Stimulated activated CD4-positive, alpha-beta T cell treated with anti-CD3 and anti-CD28 coated beads, Interleukin-1b, Interleukin-23, amount 100 ng/mL, for 1 hour (primary cell): ENCODE measurements at places on chromosomes 2 and 18.

DNA sequence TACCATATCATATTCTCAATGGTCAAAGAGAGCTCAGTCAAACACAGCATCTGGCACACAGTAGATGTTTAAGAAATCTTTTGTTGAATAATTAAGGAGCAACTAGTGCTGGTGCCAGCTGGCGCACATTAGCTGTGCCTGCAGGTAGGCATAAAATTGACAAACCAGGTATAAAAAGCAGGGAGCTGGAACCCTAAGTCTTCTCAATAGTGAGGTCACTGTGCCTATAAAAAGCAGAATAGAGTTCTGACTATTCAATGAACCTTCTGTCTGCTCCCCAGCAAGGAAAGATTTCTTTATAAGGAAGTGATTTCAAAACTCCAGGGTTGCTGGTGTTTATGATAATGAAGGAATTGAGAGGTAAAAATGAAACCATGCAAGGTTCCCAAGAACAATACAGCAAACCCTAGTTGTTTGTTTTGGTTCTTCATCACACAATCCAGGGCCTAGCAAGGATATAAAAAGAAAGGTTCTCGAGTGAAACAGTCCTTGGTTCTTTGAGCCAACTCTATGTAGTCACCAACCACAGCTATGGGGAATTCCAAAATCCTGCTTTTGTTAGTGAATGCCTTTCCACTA, 76.1 kb downstream of the THADA start:
- DNase-seq: no peak

- DNase-seq: no peak
These were observed 462.6 kb upstream of the TMEFF2 start for GRCh38 chr2:192657362-192657761.

GRCh38 chr2:173792741-173793140, 172.4 kb downstream of the SP3 start:
- no peak for DNase-seq

GRCh38 chr2:42001711-42002201, 46.1 kb upstream of the PKDCC start:
- no peak for DNase-seq

DNA sequence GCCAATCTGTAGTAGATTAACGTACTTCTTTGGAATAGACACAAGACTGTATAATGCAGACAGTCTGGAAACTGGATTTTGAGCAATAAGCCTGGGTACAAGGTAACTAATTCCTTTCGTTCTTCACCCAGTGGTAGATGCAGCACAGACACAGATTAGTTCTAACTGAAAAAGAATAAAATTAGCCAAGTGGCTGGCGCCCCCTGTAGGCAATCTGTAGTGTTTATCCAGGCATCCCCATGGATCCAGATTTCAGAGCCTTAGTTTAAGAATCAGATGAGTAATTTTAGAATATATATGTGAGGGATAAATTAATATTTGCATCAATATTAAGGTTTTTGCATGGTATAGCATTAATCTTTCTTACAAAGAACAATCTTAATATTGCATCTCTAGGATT, 563.9 kb downstream of the DCC start:
- no peak for DNase-seq

- DNase-seq: no peak
These were observed 191.7 kb upstream of the HAAO start for GRCh38 chr2:42984081-42984480.

- DNase-seq: no peak
These were observed 110.3 kb downstream of the PXDN start for GRCh38 chr2:1633936-1634587.

DNA sequence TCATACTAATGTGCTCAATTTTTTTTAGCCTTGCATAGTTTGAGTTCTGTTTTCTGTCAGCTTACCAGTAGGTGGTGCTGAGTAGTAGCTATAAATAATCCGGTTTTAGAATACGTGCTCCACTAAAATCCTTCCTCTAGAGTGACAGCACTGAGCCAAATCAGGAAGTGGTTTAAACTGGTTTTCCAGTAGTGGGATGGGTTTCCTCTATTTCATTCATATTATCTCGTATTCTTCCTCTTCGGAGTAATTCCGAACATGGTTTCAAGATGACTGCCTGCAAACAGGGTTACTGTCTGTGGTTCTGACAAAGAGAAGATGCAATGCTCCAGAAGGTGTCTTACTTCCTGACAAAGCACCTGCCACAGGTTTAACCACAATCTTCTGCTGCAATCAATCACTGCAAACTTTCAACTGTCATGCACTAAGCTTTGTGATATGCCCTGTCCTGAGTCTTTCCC, 496.9 kb upstream of the VRK2 start:
- no peak for DNase-seq

GRCh38 chr2:20182241-20182931, 42.5 kb downstream of the SDC1 start:
- no peak for DNase-seq

DNA sequence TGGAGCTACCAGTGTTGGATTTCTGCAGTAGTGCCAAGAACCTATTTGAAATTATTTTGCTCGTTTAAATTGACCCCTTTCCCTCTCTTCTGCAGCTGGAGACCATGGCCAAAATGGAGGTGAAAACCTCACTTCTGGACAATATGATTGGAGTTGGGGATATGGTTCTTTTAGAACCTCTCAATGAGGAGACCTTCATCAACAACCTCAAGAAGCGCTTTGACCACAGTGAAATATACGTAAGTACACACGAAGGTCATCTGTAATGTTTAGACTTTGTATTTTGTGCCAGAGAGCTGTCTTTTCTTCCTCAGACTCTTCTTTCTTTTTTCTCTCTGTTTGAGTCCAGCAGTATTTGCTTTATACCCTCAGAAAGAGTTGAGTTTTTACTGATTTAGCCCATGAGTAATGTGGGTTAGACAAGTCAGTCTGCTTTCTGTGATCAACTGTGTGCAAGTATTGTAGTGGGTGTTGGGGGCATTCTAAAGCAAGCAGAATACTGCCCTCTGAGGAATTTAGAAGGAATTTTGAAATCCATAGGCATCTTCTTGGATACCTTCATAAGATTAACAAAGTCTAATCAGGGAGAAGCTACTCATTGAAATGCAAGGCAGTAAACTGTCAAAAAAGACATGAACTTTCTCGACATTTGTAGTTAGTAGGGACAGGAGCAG, 31.7 kb downstream of the MYO1B start:
- no peak for DNase-seq

GRCh38 chr2:240412211-240412861, 23.1 kb upstream of the GPC1 start:
- no peak for DNase-seq

- DNase-seq: no peak
These were observed 259.6 kb upstream of the THUMPD2 start for GRCh38 chr2:40038646-40039045.

- no peak for DNase-seq
These were observed 1.8 kb downstream of the LANCL1 start for GRCh38 chr2:210474776-210475175.

DNA sequence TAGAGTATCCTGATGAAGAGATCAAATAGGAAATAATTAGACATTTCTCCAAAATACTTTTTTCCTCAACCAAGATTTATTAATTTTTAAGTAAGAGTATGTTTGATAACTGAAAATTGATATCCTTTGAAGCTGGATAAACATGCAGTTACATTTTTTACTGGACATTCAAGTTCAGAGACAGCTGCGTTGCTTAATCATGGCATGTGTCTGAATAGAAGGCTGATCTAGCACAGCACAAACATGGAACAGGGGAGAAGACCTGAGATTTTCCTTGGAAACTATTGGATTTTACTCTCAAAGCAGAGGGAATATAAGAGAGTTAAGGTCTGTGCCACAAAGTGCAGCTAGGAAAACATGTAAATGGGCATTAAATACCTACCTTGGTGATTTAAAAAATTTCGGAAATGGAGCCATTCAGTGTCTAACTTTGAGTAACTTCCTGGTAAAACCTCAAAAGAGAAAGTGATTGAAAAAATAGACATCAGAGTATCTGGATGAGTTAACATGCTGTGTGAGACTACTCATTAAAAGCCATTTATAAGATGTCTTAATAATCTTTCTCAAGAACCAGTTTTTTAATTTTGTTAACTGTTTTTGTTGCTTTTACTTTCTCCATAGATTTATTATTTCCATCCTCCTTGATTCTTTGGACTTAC, 31.8 kb downstream of the CRIM1 start:
- no peak for DNase-seq

DNA sequence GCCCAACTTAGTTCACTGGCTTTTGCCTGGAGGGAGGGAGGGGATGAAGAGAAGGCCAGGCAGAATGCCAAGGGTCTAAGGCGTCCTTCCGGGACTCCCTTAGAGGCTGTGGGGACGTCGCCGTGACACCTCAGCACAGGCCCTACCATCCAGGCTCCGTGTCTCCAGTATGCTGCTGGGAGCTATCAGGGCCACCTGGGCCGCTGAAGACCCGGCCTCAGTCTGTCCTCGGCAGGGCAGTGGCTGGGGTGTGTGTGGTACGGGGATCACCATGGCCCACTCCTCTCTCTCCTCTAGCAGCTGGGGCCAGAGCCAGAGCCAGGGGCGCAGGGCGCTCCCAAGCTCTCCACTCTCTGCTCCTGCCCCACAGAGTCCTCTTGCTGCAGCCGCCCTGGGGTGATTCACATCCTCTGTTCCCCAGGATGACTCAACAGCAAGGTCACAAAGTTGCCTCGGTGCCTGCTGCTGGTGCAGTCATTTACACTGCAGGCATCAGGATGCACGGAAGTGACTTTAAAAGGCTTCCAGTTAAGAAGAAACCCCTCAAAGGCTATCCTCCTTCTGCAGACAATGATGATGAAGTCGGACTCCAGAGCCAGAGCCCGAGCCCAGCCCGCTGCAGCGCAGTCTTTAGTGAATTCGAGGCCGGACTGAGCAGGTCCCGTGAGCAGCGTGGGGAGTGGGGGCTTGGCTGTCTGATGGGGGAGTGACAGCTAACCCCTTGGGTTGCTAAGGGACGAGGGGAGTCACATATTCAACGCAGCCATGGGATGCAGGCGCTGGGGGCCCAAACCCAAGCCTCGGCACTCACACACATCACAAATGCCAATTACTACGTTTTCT, 31.9 kb downstream of the SNORC start:
- no peak for DNase-seq

- DNase-seq: no peak
These were observed 86.9 kb upstream of the COPS8 start for GRCh38 chr2:236998758-236999157.

DNA sequence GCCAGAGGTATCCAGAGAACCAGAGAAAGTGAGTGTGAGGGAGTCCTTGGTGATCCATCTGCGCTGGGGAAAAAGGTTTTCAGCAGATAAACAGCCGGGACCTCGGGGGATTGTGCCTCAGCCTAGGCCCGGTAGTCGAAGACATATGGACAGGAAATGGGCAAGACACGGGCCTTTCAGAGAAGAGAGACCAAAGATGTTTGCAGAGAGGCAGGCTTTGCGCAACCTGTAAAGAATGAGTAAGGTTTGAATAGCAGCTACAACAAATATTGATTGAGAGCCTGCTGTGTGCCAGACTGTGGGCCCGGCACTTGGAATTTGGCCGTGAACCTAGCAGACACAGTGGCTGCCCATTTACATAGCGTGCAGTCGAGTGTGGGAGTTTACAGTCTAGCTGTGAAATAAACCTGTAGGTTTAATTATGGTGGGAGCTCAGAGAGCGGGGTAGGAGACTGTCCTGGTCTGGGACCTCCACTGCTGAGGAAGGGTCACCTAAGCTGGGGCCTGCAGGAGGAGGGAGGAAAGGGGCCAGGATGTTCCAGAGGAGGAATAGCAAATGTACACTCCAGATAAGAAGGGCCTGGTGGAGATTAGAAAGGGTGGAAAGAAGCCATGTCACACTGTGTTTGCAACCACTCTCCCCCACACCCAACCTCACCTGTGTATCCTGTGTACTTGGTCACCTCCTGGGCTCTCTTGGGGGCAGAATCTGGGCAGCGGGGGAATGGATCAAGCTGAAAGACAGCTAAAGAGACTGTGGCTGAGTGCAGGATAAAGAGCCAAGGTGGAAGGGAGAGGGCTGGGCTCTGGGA, 3.0 kb downstream of the SH2D6 start:
- no peak for DNase-seq

DNA sequence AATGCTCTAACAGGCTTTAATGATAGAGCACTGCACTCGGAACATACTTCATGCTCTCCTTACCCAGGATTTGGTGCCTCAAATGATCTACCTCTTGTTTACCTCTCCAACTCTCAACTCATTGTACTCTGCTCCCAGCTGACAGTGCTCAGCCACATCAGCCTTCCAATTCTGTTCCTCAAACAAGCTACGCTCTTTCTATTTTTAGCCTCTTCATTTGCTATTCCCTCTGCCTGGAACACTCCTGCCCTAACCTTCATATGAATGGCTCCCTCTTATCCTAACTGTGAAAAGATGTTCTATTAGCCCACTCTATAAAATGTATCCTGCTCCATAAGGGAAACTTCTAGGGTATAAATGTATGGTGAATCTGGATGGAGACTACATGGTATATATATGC, 42.5 kb downstream of the PIGN start:
- no peak for DNase-seq

DNA sequence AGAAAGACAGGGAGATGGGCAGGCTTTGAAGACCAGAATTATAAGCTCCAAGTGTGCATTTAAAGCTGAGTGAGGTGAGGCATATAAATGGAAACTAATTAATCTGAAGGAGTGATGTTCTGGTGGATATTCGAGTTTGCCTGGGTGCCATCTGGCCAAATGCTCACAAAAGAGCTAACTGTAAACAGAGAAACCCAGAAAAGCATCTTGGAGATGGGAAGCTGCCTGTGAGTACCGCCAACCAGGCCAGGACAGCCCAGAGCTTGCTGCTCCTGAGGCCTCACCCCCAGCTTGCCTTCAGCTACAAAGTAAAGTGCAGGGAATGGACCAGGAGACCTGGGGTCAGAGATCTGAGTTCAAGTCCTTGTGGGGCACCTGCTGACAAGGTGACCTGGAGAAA, 446.1 kb upstream of the MYT1L start:
- no peak for DNase-seq

GRCh38 chr2:224658780-224659405, 57.3 kb downstream of the CCDC195 start:
- no peak for DNase-seq
